Midbrain (tissue), 1 donor: ENCODE measurements at places on chromosomes 13 and 19.

DNA sequence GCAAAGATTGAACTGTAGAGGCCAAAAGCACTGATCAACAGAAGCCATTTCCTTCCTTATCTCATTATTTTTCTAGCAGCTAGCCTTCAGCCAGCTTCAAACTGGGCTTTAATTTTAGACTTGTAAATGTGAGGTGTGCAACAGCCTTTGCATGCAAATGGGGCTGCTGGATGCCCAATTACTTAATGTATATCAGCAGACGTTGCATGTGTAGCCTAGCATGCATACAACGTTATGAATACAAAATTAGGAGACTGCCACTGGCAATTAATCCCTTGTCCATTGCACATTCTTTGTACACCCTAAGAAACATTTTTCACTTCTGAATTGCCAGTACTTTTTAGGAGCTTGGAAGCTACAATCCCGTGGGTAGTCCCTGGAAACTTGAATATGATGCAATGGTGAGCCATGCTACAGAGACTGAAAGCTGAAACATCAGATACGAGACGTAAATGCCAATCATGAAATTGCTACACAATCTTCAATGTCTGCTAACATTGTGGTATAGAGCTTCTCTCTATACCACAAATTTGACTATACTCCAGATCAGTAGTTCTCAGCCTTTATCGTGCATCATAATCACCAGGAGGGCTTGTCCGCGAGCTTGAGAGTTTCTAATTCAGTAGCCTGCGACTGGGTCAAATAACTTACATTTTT is 20.2 kb downstream of the EPSTI1 start:
- DNase-seq = no peak

- DNase-seq = peak; percentile 42
These were observed 29.9 kb downstream of the EFNA2 start for GRCh38 chr19:1315470-1316166.

DNA sequence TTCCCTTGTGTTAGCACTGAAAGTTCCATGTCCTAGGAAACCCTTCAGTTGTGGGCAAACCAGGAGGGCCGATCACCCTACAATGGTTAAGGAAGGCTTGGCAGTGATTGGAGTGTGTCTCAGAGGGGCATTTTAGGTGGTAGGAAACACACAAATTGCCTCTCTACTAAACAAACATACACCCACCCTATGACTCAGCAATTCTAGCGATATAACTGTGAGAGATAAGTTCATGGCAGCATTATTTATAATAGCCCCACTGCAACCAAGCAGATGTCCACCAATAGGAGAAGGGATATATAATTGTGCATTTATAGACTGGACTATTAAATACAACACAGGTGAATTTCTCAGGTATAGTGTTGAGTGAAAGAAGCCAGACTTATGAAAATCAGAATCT is 543.1 kb downstream of the UQCRFS1 start:
- DNase-seq = no peak

DNA sequence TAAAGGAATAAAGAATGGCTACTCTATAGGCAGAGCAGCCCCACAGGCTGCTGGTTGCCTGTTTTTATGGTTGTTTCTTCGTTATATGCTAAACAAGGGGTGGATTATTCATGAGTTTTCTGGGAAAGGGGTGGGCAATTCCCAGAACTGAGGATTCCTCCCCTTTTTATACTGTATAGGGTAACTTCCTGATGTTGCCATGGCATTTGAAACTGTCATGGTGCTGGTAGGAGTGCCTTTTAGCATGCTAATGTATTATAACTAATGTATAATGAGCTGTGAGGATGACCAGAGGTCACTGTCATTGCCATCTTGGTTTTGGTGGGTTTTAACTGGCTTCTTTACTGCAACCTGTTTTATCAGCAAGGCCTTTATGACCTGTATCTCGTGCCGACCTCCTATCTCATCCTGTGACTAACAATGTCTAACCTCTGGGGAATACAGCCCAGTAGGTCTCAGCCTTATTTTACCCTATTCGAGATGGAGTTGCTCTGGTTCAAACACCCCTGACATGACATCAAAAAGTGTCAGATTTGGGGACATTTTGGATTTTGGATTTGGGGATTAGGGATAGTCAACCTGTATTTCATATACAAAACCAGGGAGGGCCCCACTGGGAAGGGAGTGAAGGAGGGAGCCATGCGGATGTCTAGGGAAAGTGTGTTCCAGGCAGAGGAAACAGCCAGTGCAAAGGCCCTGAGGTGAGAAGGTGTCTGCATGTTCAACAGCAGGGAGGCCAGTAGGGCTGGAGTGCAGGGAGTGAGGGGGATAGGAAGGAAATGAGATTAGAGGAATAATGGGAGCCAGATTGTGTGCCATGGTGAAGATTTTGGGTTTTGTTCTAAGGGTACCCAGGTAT is 10.9 kb downstream of the FXYD5 start:
- DNase-seq = no peak

DNA sequence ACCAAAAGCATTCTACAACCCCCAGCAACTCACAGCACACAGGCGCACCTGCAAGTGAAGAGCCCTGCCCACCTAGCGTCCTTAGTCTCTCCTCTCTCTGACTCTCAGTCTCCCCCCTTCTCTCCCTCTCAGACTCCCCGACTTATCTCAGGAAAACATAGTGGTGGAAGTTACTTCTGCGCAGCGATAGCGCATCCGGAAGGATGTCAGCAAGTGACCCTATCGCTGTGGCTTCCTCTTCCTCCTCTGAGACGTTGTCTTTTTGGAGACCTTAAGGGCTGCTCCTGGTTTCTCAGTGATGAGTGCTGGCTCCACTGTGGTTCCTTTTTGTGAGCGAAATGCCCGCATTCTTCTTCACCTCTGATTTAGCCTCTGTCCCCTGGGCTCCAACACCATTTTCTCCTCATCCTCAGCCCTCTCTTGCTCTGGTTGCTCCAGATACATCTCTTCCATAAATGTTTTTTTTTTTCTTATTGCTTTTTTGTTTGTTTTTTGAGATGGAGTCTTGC is 1.4 kb upstream of the YIF1B start:
- no peak for DNase-seq

DNA sequence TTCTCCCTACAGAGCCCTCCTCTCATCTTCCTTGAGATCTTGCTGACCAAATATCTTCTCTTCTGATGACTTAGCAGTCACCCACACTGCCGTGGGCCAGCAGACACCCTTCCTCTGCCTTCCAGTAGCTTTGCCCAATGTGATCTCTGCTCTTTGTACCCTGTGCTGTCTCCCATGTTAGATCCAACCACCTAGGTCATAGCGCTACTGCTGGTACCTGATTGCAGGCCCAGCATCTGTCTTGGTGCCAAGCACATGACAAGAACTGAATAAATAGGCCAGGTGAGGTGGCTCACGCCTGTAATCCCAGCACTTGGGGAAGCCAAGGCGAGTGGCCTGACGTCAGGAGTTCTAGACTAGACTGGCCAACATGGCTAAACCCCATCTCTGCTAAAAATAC is 149.7 kb downstream of the TM9SF2 start:
- DNase-seq = no peak

DNA sequence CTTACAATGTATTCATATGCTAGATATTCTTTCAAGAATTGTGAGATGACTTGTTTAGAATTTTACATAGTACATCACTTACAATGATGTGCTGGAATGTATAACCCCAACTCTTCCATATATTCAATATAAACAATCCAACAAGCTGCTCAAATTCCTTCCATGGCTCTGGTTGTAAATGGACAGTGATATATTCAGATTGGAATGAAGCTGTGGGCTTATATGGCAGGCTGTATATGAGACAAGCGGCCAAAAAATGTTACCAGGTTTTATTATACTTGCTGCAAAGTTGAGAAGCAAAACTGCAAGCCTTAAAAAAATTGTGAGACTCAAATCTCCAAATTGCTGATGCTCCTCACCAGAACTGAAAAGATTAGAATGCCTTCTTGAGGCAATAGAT is 83.6 kb upstream of the KLF12 start:
- DNase-seq = no peak

DNA sequence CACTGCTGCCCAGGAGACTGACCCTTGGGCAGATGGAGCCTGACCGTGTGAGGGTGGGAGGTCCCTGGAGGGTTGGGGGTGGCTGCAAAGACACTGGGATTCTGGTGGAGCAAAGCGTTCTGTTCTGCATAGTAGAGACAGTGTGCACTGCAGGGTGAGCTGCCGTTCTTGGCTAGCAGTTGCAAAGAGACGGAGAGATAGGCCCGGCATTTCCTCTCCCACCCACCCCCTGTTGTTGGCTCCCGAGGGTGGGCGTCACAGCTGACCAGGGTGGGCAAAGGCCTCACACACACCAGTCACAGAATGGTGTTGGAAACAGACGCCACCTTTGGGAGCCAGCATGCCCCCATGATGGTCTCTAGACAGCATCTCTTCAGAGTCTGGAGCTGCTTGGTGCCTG is 11.4 kb downstream of the TMEM255B start:
- no peak for DNase-seq

DNA sequence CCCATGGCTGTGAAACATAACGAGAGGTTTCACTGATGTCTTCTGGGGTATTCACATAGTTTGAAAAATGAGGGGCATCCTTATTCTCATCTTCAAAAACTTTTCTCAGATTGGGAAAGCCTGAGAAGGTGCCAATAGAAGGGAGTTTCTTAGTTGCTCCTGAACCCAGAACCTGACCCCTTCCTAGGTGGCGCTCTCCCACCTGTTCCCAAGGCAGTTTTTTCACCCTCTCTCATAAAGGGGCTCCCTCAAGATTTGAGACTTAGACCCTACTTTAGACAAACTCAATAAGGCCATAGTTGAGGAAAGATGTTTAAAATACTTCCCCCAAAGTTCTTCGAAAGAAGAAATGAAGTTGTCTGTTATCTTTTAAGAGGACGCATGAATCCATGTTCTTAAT is 142.2 kb downstream of the FGF9 start:
- no peak for DNase-seq
